ENCODE measurements at places on chromosomes 3 and 15.
A peak's percentile ranks its signal among the peaks of the same experiment; 100 is the strongest.

DNA sequence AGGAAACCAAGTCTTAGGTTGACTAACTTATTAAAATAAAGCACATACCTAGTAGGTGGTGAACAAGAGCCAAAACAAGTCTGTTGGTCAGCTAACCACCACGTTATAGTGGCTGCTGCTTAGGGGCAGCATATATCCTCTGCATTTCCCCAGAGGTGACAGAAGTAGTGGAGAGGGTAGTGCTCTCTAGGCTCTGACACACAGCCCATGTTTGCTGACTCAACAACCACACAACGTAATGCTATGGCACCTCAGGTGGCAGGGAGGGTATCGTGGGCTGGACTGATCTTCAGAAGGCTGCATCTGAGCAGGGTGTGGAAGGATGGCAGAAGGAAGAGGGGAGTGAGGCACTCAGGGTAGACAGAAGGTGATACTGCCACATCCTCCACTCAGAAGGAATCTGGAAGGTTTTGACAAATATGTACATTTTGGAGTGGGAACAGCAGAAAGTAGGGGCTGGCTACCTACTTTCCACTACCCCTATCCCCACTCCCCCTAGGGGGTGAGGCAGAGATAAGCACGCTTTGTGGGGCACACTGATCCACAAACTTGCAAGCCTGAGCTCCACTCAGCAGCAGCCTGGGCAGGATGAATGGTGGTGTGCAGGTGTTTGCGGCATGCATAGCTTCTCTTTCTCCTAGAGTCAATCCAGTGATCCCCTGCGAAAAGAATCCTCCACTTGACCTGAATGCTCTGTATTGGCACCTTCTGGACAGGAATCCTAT, 178.1 kb downstream of the RORA start:
- no peak for DNase-seq

DNA sequence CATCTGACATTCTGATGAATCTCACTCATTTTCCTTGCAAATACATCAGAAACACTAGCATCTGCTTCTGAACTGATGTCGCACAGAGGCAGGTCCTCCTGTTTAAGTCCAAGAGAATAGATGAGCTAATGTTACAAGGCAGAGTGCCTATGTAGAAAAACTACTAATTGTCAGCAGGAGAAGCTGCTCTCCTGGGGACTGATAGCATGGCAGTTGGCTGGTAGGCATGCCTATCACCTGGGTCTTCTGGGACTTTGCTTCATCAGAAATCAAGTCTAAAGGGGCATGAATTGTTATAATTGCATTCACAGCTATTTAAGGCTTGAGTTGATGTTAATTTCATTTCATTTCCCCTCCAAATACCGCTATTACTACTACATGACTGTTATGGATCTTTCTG, 457.2 kb downstream of the RAP2B start:
- no peak for DNase-seq

- peak; percentile 8 for DNase-seq
Measured at GRCh38 chr15:55742498-55742926, 440 bp downstream of the PRTG start.

- DNase-seq, result no peak
Measured at GRCh38 chr15:90287101-90287500, 21.6 kb downstream of the NGRN start.

- DNase-seq, result no peak
Measured at GRCh38 chr3:43289401-43289800, 3.1 kb downstream of the SNRK start.

DNA sequence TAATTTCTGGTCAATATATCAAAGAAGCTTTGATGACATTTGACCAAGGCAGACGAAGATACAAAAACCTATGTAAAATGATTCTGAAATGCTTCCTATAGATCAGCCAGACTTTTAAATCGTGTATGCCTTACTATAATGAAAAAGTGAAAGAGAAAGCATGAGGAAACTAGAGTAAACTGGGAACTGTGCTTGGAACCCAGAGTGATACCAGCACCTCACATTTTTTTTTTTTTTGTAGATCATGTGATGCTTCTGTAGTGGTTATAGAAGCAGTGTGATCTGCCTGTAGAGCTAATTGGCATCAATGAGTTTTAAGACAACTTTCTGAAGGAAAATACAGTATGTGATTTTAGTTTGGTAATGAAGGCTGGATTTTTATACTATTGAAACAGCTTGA, 150.7 kb downstream of the NLGN1 start:
- DNase-seq, result no peak

GRCh38 chr15:64246364-64247189, 83.8 kb upstream of the PPIB start:
- DNase-seq, result no peak

GRCh38 chr3:24303057-24303754, 191.4 kb downstream of the THRB start:
- no peak for DNase-seq

- DNase-seq, result no peak
Measured at GRCh38 chr3:146814601-146815315, 209.6 kb upstream of the PLSCR5 start.

GRCh38 chr15:28017423-28017924, 81.6 kb downstream of the OCA2 start:
- no peak for DNase-seq

GRCh38 chr3:78507196-78507984, 1260.4 kb downstream of the ROBO1 start:
- DNase-seq, result no peak

Data from CD4-positive, alpha-beta memory T cell (primary cell).